ENCODE measurements at places on chromosomes 2 and 18. TPM values are rescaled to one million over a fixed set of nuclear protein-coding genes. Genes with fewer than 3 reads are reported as not detected.

Gene ARHGAP28
- total RNA-seq, result 0.26 TPM

DNA sequence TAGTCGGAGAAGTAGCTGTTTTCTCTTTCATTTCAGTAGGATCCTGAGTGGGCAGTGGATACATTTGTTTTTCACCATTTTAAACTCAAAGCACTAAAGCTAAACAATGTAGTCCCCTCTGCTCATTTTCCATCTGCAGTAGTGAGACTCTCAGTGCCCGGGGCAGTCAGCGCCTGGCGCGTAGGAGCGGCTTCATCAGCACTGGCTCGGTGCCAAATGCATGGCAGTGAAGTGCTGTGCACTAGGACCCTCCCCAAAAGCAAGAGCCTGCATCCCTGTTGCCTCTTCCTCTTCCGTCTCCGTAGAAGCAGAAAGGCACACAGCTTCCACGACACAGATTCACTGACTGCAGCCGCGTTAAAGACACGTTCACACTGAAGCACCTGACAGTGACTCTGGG is 19.0 kb upstream of the ESPNL start:
- no peak for DNase-seq

- DNase-seq, result no peak
These were observed 123.7 kb downstream of the GALNT14 start for GRCh38 chr2:31014516-31014915.

Gene SLC5A7
- not detected for total RNA-seq

GRCh38 chr18:23301972-23302371 is 151.1 kb upstream of the RIOK3 start:
- no peak for DNase-seq

Gene ATP6V1C2
- 0.90 TPM for total RNA-seq
